ENCODE measurements at places on chromosomes 2 and 18.

DNA sequence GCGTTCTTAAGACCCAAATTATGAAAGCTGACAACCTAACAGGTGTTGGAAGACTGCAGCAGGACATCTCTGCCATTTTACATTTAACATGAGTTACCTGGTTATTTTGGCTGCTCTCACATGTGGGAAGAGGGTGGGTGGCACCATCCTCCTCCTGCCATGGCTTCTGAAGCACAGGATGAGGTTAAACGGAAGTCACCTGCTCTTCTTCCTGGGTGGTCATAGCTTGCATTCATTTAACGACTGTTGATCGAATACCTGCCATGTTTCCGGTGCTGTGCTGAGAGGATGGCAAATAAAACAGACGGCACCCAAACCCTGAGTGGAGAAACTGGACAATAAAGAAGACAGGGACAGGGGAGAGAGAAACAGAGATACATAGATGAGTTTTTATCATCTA lies 118.0 kb downstream of the RHBDD1 start:
- DNase-seq = no peak

GRCh38 chr18:69885841-69886531 lies 61.7 kb downstream of the CD226 start:
- no peak for DNase-seq

DNA sequence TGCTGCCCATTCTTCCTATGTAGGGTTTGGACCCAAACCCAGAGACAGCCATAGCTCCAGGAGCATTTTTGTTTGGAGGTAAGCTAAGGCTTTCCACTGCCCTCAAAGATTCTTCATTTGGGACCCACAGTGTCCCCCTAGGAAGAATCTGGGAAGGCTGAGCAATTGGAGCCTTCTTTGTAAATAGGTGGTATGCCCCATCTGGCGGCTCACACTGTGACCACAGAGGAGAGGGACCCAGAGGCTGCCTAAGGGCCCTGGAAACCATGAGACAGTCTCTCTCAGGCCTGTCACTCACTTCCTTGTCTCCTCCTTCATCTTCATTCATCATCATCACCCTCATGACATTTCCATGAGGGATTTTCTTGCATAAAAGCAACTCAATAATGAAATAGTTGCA lies 215.4 kb upstream of the OSR1 start:
- DNase-seq = no peak

- no peak for DNase-seq
Observed at GRCh38 chr2:1650085-1650872, 94.0 kb downstream of the PXDN start.

DNA sequence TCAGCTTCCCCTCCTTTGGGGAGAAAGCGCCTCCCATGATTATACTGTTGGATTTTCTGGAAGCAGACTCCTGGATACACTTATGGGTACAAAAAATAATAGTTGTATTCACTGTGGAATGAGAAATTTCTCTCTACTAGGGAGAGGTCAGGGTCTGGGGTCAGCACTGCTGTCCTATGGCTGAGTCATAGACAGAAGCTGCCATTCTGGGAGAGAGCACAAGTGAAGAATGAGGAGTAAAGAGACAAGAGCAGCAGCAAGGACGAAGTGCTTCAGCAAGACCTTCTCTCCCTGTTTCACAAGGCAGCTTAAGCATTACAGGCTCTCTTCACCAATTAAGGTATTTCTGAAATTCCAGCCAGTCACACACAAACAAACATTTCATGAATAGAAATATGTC lies 10.1 kb upstream of the UNC80 start:
- no peak for DNase-seq

- DNase-seq = no peak
Observed at GRCh38 chr2:53460937-53461336, 306.7 kb upstream of the CHAC2 start.

- DNase-seq = no peak
Observed at GRCh38 chr2:147223119-147223518, 621.7 kb upstream of the ACVR2A start.

DNA sequence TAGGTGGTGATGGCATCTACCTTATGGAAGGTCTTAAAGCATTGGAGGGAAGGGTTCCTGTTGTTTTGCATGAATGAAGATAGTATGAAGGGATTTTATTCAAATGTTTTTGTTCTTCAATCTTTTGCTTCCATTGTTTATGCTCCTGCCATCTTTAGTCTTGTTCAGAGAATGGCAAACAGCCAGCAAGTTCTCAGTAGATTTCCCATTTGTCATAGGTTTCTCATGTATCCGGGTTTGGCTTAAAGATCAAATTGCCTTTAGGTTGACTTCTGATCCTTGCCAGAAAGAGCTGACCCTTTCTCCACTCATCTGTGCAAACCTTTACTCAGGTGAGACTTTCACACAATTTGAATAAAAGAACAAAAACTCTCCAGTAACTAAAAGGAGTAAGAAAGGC lies 44.2 kb upstream of the STAT4 start:
- DNase-seq = no peak

- DNase-seq = no peak
Observed at GRCh38 chr2:65532937-65533336, 100.5 kb upstream of the SPRED2 start.

GRCh38 chr18:22214731-22215528 lies 45.5 kb downstream of the GATA6 start:
- no peak for DNase-seq

- no peak for DNase-seq
Observed at GRCh38 chr2:103174711-103175110, 412.9 kb downstream of the TMEM182 start.

- no peak for DNase-seq
Observed at GRCh38 chr2:74682501-74682900, 28.5 kb downstream of the SEMA4F start.

DNA sequence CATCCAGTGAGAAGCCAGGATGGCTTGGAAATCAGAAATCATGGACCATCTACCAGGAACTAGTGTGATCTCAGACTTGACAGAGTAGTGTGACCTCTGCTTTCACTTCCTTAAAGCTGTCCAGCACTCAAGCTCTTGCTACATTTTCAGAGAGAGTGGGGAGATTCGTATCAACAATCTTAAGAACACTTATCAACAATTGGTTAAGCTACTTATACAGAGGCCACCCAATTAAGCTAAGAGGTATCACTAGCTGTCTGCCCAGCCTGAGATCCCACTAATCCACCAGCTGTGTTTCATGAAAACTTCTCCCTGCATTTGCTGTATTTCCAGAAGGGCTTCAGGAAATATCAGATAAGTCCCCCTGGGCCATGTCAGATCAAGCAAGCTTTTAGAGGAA lies 4.2 kb downstream of the RPRM start:
- no peak for DNase-seq

DNA sequence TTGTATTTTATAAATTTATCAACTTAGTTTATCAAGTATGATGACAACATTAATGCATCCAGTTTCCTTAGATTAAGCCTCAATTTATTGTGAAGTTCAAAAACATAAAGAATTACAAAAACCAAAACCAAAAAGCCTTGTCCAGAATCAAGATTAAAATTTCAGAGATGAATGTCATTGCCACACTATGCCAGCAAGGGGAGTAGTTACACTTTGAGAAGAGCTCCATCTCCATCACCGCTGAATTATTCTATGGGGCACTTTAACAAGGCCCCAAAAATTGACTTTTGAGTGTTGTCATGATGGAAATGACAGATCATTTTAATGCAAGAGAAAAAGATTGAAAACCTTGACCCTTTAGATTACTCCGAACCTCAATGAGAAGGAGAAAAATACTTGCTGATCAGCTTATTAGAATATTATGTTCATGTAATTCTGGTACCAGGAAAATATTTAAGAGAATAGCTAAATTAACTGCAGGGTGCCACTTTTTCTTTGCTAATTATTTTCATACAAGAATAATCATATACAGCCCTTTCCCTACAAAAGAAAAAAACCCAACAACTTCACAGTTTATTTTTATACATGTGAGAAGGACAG lies 152.5 kb upstream of the AQP4 start:
- DNase-seq = no peak

- no peak for DNase-seq
Observed at GRCh38 chr2:223586261-223586660, 15.9 kb downstream of the SCG2 start.

GRCh38 chr2:47050021-47050760 lies 104.9 kb downstream of the STPG4 start:
- no peak for DNase-seq

DNA sequence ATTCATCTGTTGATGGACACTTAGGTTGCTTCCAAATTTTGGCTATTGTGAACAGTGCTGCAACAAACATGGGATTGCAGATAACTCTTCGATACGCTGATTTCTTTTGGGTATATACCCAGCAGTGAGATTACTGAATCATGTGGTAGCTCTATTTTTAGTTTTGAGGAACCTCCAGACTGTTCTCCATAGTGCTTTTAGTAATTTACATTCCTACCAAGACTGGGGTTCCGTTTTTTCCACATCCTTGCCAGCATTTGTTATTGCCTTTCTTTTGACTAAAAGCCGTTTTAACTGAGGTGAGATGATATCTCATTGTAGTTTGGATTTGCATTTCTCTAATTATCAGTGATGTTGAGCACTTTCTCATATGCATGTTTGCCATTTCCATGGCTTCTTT lies 200.3 kb downstream of the MBD5 start:
- no peak for DNase-seq

GRCh38 chr2:218081063-218081462 lies 12.0 kb downstream of the RUFY4 start:
- DNase-seq = no peak

DNA sequence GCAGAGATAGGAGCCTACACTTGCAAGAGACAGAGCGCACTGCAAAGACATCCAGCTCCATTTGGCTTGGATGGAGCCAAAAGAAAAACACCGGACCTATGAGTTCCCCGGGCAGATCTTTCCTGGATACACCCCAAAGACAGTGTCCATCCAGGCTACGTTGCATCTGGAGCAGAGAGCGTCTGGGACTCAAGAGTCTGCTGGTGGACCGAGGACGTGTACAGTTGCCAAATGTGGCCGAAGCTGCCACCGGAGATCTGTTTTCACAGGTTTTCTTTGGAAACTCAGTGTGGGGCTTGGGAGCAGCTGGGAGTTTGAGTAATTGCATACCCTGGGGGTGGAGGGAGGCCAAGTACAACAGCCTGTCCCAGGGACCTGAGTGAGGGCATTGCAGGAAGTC lies 192.3 kb upstream of the OSR1 start:
- DNase-seq = no peak

DNA sequence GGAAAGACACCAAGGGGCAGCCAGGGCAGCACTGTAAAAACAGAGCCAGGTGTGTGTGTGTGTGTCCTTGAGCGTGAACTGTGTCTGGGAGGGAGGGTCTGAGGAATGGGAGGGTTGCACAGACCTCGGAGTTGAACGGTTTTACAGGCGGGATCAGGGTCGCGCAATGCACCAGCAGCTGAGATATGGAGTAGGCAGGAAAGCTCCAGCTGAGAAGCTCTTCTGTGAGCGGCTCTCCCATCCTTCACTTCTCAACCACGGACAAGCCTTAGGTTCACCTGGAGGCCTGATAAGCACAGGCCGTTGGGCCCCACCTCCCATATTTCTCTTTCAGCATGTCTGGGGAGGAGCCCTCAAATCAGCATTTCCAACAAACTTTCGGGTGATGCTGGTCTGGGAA lies 12.1 kb downstream of the SERTAD2 start:
- DNase-seq = no peak

DNA sequence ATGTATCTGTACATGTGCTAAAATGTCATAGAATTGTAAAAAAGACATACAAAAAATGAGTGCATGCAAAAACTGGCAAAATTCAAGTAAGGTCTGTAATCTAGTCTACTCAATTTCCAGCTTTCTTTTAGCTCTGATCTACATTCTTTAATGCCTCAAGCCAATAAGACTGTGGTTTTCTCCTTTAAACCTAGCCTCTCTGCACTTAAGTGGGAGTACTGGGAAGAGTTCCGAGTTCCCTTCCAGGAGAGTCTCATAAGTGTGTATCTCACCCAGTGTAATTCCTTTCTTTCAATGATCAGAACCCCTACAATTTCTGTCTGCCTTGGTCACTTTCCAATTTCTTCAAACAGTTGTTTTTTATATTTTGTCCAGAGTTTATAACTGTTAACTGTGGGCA lies 150.1 kb downstream of the PTRHD1 start:
- no peak for DNase-seq

DNA sequence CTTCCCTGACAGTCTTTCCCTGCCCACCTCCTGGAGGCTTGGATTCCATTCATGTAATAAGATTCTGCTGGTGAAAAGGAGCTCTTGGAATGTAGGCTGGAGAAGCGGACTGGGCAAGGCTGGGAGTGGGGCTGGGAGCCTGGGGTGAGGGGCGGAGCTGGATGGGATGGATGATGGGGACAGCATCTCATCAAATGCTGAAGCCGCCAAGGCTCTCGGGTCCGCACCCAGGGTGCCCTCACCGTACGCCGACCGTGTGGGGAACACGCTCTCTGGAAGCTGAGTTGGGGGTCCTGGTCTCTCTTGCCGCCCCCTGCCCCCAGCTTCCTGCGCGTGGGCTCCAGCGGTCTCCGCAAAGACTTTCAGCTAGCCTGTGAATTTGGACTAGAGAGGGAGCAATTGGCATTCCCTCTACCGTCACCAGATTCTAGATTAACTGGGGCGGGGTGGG lies 9.1 kb downstream of the RAX start:
- DNase-seq = no peak

DNA sequence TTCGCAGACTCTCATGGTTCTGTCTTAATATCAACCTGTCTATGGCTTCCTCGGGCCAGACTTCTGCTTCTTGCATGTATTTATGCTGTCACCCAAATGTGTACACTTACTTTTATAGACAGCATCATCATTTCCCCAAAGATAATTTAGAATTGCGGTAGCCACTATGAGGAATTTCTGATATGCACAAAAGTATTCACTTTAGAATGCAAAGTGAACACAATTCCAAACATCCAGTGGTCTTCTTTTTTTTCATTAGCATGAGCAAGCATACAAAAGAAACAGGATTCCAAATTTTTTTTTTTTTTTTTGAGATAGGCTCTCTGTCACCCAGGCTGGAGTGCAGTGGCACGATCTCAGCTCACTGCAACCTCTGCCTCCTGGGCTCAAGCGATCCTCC lies 21.0 kb upstream of the MCFD2 start:
- DNase-seq = no peak

GRCh38 chr18:24986666-24987302 lies 365.2 kb downstream of the ZNF521 start:
- DNase-seq = no peak

- DNase-seq = no peak
Observed at GRCh38 chr2:70977605-70978205, 725 bp upstream of the ANKRD53 start.

GRCh38 chr2:103977668-103978067 lies 876.2 kb upstream of the POU3F3 start:
- no peak for DNase-seq

- no peak for DNase-seq
Observed at GRCh38 chr2:45352506-45352905, 258.6 kb downstream of the SRBD1 start.

DNA sequence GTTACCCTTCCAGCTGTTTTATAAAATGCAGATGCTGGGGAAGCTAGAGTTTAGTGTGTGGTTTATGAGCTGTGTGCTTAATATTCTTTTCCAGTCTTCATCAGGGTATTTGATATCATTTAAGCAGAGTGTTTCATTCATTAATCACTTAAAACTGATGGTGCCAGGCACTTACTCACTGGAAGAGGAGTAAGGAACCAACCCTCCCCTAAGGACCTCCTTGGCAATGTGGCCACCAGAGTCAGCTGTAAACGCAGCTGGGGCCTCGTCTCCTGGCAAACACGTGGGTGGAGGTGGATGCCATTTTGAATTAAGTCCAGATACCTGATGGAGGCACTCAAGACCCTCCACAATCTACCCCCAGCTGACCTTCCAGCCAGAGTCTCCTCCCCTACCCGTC lies 331.6 kb downstream of the CLIP4 start:
- DNase-seq = no peak

GRCh38 chr2:16925145-16925544 lies 259.5 kb upstream of the CYRIA start:
- no peak for DNase-seq

Data from stimulated activated CD8-positive, alpha-beta memory T cell treated with anti-CD3 and anti-CD28 coated beads, Interleukin-2, amount 100 ng/mL, for 1 hour (primary cell).